HS-27A (cell line): ENCODE measurements at places on chromosomes 4 and X.

GRCh38 chr4:85701861-85702321, 226.9 kb downstream of the ARHGAP24 start:
- DNase-seq = no peak

- no peak for DNase-seq
Observed at GRCh38 chr4:107402291-107402690, 317.7 kb downstream of the PAPSS1 start.

DNA sequence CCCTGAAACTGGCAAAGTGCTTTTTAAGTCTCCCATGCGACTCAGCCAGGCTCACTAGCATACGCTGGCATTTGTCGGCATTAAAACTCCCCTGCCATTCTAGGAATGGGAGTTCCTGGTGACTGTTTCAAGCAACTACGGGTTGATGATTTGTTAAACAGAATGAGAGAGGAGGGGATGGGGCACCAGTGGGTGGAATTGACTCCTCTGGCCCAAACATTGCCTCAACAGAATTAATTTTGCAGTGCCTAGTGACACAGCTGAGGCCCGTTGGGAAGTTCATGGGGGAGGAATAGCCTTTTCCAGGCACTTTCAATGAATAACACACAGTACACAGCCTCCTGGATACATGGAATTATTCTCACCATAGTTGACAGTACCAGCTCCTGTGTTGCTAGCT, 30.1 kb downstream of the NEUROG2 start:
- no peak for DNase-seq

GRCh38 chrX:76555816-76556215, 128.3 kb downstream of the MAGEE1 start:
- no peak for DNase-seq
